Stimulated activated CD8-positive, alpha-beta memory T cell treated with anti-CD3 and anti-CD28 coated beads, Interleukin-7, amount 100 ng/mL, for 24 hours (primary cell): ENCODE measurements at places on chromosomes 6 and 20.

GRCh38 chr6:36627801-36628246 lies 33.7 kb downstream of the SRSF3 start:
- no peak for DNase-seq

GRCh38 chr20:50425076-50425475 lies 85.1 kb upstream of the PTPN1 start:
- DNase-seq: no peak

DNA sequence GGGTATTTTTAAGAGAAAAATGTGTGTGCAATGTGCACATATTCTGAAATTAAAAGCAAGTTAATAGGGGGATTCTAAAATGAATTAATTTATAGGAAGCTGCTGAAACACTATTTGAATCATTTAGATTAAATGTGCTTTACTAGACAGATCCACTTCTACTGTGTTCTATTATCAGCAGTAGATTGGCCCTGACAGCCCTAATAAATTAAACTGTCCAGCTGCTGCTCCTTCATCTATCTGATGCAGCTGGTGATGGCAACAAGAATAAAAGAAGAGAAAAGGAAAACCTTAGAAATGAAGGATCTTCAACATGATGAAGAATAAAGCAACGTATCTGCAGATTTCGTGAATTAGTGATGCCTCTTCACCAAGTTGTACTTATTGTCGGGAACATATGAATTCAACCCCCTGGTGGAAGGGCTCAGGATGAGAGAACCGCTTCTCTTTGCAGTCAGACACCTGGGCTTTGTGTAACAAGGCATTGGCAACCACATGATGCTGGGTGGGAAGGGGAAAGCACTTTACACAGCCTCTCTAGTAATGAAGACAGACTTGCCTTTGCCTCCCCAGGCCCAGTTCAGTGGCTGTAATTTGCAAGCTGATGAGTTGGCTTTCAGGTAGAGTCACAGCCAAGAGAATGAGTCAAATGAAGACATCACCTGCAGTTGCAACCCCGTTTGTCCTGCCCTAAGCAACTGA lies 94.4 kb downstream of the LAMP5 start:
- DNase-seq: no peak

GRCh38 chr6:46538800-46539480 lies 47.7 kb upstream of the RCAN2 start:
- no peak for DNase-seq

- no peak for DNase-seq
These were observed 287.0 kb downstream of the PACRG start for GRCh38 chr6:163014736-163015135.

DNA sequence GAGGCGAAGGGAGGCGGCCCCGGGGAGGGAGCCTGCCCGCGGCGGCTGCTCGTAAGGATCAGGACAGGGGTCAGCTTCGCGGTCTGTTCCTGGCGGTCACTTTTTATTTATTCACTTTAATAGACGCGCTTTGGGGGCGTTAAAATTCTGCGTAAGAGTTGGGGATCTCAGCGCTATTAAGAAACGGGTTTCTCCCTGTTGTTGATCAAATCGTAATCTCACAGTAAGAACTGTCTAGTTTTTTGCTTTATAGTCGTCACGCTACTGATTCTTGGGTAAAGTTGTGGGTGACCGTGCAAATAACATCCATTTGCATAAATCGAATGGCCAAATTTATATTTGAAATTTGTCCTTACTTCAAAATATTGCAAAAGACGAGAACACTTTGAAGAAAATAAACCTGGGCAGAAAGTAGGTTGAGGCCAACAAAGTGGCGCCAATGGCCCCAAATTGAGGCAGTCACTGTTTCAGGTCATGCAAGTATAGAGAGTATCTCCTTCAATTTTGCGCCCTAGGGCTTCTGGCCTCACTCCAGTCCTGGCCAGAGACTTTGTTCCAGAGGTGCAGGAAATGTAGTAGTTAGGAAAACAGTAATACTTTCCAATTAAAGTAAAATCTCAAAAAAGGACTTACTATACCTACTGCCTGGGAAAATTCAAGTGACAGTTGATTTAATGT lies 963 bp upstream of the RMND1 start:
- DNase-seq: no peak

DNA sequence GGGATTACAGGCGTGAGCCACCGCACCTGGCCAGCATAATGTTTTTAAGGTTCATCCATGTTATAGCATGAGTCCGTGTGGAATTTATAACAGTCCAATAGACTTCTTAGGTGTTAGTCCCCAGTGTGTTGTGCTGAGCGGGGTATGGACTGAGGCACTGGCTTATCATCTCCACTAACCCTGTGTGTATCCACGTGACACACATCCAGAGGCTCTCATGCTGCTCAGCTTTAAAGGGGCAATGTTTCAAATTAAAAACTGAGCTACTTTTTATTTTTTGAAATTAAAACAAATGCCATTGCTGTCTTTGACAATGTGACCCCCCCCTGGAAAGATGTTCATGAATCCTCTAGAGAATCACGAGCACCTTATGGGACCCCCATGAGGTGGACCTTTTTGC lies 54.3 kb upstream of the TRERF1 start:
- DNase-seq: no peak
